ENCODE measurements at places on chromosomes 7 and 10.

GRCh38 chr7:75928568-75928914 lies 13.6 kb downstream of the POR start:
- no peak for DNase-seq

DNA sequence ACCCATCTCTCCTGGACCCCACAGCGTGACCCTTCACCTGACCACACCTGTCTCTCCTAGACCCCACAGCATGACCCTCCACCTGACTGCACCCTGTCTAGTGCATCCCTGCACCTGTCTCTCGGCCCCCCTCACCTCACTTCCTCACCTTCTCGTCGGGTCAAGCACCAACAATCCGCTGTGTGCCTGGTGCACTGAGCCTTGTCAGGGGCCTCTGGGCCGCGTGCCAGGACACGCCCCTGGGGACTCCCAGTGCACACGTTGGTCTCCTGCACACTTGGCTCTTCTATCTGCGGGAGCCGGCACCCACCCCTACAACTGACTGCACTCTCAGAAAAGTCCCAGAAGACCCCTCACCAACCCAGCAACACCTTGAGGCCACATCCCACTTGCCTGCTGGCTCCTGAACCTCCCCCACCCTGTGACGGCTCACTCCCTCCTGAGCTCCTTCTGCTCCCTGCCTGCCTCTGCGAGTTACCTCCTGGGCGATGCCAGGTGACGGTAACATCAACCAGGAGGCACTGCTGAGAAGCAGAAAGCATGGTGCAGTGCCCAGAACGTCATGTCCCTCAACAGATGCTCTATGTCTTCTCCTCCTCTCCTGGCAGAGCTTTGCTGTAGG lies 147.6 kb downstream of the DIP2C start:
- no peak for DNase-seq

GRCh38 chr10:29925771-29926692 lies 133.4 kb downstream of the JCAD start:
- DNase-seq = no peak

GRCh38 chr7:10789170-10789569 lies 184.5 kb upstream of the PHF14 start:
- no peak for DNase-seq

- DNase-seq = no peak
Observed at GRCh38 chr7:127600885-127601284, 7.3 kb downstream of the FSCN3 start.

All from NCI-H1048 (cell line).